Epithelial cell of proximal tubule (primary cell): ENCODE measurements at places on chromosomes 16 and 17.

DNA sequence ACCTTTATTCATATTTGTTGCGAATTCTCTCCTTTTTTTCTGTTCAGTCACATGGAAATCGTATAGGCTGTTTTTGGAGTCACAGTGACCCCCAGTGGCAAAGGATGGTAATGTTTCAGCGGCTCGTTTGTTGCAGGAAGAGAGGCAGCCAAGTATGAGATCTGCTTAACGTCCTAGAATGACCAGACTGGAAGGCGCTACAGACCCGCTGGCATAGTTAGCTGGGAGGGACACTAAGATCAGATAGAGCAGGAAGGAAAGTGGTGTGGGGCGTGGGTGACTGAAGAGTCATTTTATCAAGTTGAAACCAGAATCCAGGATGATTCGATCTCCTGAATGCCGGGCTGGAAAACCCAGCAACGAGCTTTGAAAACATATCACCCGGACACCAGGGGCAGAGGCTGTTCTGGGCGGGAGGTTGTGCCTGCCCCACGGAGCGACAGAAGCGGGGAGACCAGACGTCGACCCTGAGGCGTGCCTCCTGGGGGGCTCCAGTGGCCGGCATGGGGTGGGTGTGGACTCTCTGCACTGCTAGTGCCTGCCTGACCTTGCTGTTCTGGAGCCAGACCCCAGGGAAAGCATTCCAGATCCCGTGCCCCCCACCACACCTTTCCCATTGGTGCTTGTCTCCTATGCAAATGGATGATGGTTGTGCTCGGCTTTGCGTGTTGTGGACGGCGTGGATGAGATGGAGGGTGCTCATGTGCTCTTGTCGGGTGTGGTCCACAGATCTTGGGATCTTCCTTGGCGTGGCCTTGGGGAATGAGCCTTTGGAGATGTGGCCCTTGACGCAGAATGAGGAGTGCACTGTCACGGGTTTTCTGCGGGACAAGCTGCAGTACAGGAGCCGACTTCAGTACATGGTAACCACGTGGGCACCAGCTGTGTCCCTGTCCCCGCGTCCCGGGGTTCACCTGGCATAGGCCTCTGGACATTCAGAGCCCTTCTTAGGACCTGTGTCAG, 7.7 kb downstream of the IL34 start:
- peak; percentile 33 for DNase-seq

GRCh38 chr16:75114179-75114945, 2.2 kb downstream of the LDHD start:
- DNase-seq, result no peak

GRCh38 chr17:39612291-39612894, 4.7 kb upstream of the NEUROD2 start:
- no peak for DNase-seq

DNA sequence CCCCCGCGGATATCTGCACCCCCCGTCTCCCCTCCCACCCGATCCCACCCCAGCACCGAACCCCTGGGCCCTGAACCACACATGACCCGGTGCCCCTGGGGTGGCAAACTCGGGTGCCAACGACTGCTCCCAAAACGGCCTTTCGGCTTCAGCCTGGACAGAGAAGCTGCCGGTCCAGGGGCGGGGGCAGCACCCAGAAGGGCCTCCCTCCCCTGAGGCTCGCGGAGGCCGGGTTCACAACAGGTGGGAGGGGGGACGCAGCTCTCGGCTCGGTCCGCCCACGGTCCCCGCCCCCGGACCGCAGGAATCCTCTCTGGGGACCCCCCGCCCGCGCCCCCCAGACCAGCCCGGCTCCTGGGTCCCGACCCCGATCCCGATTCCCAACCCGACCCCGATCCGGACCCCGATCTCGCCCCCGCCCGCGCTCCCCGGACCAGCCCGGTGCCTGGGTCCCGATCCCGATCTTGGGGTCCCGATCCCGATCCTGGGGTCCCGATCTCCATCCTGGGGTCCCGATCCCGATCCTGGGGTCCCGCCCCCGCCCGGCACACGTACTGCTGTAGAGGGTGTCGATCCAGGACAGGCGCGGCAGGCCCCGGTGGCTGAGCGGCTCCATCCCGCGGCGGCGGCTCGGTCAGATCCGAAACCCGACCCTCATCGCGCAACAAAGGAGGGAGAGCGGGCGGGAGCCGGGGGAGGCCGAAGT, 516 bp downstream of the ABR start:
- DNase-seq, result no peak

DNA sequence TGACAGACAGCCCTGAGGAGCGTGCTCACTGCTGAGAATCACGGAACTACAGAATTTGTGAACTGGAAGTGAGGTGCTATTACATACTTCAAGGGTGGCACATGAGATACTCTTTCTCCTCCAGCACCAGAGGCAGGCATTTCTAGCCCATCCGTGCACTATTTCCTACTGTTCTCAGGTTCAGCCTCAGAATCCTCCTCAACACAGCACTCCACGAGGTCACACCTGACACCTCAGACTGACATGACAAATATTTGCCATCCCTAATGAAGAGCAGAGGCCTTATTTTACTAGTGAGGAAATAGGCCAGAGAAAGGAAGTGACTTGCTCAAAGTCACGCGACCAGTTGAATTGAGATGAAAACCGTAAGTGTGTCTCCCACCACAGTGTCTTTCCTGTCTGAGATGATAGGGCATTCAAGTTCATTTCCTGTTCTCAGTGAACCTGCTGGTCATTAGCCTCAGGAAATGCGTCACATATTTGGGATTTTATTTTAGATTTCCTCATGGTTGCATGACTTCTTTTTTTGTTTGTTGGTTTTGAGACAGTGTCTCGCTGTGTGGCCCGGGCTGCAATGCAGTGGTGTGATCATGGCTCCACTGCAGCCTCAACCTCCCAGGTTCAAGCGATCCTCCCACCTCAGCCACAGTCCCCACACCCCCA, 23.6 kb downstream of the SEZ6 start:
- DNase-seq, result no peak

- no peak for DNase-seq
Measured at GRCh38 chr17:52233176-52233575, 74.7 kb upstream of the CA10 start.

DNA sequence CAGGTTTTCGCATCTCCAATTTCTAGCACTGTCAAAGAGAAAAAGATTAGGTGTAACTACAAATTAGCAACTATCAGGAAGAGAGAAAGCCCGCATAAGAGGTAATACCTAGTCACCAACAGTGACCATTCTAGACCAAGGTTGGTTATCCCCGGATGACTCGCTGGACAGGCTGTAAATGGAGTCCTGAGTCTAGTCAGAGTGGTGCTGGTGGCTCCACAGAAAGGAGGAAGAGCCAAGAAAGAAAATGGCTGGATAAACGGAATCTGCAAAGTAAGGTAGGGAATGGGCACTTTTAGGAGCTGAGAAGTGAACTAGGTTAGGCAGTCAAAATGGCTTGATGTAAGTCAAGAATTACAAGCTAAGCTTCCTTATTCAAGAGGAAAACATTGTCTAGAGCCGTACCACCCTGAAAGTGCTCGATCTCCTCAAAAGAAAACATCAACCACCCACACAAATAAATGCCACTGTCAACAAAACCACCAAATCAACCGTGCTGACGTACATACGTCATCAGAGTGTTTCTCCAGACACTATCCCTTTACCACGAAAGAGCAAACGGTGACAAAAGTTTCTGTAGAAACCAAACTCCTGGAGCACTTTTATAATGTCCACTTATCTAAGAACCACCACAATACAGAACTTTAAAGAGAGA, 2.2 kb downstream of the GSPT1 start:
- DNase-seq, result no peak

DNA sequence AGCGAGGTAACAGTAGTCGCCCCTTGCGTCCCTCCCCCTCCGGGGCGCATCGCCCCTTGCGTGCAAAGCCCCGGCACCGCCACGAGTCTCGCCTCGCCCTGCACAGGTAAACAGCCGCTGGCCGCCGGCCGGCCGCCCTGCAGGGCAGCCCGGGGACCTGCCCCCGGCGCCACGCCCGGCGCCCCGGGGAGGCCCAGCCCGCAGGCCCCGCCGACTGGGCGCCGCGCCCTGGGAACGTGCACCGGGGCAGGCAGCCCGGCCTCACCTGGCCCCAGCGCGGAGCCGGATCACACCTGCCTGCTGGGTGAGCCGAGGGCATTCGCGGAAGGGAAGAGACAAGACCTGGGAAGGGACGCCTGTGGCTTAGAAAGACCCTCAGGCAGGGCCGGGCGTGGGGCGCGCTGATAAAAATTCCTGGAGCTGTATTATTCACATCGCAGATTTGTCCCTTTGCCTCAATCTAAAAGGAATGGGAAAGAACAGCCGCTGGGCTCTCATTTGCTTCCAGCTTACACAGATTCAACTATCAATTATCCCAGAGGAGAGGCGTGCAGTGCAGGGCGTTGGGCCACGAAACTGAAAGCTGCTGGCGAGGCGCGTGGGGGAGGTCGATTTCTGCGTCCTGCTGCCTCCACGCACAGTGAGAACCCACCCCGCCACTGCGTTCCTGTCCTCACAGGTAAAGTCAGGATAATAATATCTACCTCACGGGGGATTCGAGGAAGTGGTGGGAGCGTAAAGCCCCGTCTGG, 451.9 kb downstream of the SLC39A11 start:
- no peak for DNase-seq

GRCh38 chr16:24552705-24553246, 13.4 kb downstream of the RBBP6 start:
- no peak for DNase-seq

- DNase-seq, result no peak
Measured at GRCh38 chr17:67615011-67615561, 102.7 kb upstream of the NOL11 start.

DNA sequence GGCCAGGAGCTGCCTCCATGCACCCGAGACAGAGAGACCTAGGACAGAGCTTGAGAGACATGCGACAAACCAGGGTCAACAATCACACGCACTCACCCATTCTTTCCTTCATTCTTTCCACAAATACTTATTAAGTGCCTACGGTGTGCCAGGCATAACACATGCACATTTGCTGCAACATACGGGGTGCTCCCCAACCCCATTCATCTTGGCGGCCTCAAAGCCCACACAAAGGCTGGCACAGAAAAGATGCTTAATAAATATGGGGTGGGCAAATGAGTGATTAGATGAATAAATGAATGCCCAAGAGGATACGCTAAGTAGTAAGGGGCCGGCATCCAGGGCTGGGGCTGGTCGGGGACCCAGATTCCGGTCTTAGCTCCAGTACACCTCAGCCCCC, 117.9 kb downstream of the ZNF423 start:
- no peak for DNase-seq

GRCh38 chr17:18027280-18027679, 11.7 kb downstream of the ATPAF2 start:
- no peak for DNase-seq

GRCh38 chr16:30025156-30025555, 2.2 kb downstream of the C16orf92 start:
- DNase-seq, result no peak

- DNase-seq, result no peak
Measured at GRCh38 chr16:66274335-66275110, 92.0 kb upstream of the CDH5 start.

- DNase-seq, result peak; percentile 43
Measured at GRCh38 chr17:83083368-83084201, 4.2 kb downstream of the METRNL start.

DNA sequence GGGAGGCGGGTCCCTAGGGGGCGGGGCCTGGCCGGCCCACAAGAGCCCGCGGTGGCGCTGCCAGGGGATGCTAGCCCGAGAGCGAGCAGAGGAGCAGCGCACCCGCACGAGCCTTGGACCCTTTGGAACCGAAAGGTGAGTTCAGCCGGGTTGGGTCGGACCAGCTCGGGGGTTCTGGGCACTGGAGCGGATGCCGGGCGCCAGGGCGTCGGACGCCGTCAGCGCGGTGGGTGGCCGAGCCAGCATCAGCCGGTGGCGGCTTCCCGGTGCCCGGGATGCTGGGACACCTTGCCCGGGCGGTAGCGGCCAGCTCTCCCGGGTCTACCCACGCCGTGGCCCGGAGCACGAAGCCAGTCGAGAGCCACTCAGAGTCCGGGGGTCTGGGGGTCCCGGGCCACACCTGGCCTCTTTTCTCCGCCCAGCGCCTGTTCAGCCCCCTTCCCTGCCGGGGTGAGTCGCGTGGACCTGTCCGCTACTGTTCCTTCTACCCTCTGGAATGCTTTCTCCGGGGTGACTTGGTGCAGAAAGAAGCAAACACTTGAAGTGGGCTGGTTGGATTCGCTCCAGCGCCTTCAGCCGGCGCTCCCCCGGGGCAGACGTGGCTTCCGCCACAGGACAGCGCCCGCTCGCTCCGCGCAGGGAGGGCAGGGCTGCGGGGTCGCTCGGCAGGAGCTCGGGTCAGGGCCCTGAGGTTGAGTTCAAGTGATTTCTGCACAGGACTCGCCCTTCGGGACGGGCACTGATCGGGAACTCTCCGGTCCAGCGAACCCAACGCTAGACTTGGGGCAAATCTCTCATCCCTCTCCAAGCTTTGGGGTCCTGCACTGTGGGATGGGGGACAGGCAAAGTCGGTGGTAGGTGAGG, at the start of gene SCNN1G:
Gene SCNN1G (plus strand): TSS at position 67 of the 864 bp plus-strand sequence. CDS start 3,527 bp downstream, outside the sequence.
- DNase-seq, result no peak

DNA sequence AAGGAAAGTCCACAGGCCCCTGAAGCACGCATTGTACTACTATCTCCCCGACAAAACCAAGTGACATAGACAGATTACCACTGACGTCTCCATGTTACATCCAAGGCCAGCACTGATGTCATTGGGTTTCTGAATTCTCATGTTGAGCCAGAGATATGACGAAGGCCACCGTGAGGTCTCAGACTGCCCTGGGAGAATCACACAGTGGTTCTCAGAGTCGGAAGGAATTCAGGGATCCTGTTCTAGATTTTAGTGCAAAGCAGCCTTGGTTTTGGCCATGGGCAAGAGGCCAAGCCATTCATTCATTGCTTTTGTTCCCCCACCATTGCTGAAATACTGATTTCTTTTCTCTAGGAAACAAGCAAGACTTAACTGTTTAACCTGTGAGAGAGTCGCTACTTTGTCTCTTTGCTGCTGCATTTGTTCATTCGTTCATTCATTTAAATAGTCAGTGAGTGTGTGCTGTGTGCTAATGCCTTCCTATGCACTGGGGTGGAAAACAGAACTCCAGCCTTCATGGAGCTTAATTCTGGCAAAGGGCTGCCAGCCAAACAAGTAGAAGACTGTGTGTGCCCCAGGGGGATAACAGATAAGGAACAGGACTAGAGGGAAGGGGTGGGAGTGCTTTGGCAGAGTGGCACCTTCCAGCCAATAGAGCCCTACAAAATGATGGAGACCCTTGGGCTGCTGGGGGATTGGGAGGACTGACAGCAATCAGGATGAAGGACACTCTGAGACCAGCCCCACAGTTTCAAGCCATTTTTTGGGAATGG, 222.3 kb downstream of the MSI2 start:
- no peak for DNase-seq

- no peak for DNase-seq
Measured at GRCh38 chr16:20903116-20903898, 2.7 kb downstream of the LYRM1 start.

- DNase-seq, result no peak
Measured at GRCh38 chr17:50123649-50124349, 6.2 kb downstream of the SAMD14 start.
